HL-60 (cell line): ENCODE measurements at places on chromosomes 4 and X.

GRCh38 chrX:88988796-88989195 is 241.8 kb downstream of the CPXCR1 start:
- no peak for DNase-seq

GRCh38 chr4:93751411-93751810 is 77.1 kb upstream of the ATOH1 start:
- no peak for DNase-seq

- peak; percentile 9 for DNase-seq
These were observed 6.1 kb downstream of the UBQLN2 start for GRCh38 chrX:56569378-56570057.

- DNase-seq, result no peak
These were observed 132.3 kb downstream of the CBR4 start for GRCh38 chr4:168877511-168878491.

GRCh38 chrX:153596981-153597750 is 1.8 kb downstream of the CCNQ start:
- no peak for DNase-seq

DNA sequence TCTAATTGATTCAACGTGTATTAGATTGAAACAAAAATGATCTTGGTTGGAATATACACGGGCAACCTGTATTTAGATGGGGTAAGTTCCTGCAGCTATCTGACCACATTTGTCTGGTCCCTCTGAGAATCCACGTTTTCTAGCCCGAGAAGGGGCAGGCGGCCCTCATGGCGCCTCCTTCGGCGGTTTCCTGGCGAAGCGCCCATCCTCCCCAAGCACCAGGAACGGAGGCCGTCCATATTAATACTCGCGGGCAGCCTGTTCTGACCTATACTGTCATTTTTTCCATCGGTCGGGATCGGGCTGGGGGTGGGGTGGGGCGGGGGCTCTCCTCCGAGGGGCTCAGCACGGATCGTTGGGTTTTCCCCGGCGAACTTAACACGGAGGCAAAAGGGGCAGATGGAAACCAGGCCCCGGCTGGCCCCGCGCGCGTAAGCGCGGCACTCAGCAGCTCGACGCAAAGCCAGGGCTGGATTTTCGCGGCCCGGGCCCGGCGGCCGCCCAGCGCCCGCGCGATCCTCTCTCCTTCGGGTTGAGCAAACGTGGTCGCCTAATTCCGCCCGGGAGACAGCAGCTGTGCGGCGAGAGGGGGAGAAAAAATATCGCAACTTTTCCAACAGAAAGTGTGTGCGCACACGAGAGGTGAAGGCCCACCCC is 77.2 kb upstream of the BCOR start:
- DNase-seq, result peak; percentile 26

DNA sequence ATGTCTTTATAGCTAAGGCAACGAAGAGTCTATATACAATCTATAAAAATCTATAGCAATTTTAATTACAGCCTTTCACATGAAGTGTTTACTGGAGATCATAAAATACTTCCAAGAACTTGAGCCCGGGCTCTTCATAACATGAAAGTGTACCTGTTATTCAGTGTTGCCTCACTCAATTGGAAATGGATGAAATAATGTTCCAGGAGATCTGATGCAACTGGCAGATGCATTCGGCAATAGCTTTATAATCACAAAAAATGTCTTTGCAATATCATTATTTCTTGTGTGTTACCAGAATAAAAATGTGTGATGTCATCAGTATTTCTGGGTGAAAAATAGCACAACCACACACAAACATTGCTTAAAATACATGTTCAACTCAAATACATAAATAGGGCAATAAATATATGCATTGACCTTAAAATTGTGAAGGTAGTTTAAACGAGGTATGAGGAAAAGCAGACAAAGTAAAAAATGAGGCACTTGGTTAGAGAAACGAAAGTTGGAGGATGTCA is 1266.8 kb upstream of the PCDH7 start:
- DNase-seq, result no peak

DNA sequence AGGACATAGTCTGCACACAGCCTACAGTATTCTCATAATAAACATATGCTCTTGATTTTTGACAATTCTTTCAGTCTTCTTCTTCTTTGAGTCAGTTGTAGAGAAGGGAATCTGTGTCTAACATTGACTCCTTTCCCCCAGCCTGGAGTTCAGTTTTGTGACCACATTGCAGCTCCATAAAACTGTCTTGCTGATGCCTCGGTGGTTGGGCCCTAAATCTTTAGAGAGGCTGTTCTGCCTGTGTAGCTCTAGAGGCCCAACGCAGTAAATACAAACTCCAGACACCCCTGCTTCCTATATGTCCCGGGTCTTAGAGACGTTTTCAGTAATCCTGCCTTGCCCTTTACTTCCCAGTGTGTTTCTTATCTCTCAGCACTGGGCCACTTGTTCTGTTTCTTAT is 639.5 kb upstream of the AADAT start:
- no peak for DNase-seq

- no peak for DNase-seq
These were observed 145.0 kb upstream of the LEF1 start for GRCh38 chr4:108313546-108314339.

- DNase-seq, result no peak
These were observed 7.5 kb downstream of the AMER1 start for GRCh38 chrX:64198036-64198435.

DNA sequence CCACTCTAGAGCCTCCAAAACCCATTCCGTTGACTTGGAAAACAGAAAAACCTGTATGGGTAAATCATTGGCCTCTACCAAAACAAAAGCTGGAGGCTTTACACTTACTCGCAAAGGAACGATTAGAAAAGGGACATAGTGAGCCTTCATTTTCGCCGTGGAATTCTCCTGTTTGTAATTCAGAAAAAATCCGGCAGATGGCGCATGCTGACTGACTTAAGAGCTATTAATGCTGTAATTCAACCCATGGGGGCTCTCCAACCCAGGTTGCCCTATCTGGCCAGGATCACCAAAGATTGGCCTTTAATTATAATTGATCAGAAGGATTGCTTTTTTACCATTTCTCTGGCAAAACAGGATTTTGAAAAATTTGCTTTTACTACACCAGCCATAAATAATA is 60.8 kb downstream of the ZNF732 start:
- DNase-seq, result no peak

DNA sequence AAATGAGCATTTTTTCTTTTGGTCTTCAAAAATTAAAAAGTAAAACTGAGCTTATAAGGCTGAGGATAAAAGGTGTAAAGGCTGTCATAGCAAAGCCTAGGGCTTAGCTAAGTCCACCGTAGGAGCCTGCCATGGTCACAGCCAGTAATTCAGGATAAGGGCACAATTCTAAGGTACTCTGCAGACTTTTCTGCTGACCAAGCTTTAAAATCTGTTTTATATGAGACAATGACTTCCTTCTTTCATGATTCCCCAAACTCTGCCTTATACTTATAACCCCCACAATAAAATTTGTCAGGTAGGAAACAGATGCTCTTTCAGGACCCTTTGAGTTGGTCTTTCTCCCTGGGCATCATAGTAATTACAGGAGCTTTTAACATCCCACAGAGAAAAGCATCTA is 138.5 kb downstream of the COL4A6 start:
- DNase-seq, result no peak

DNA sequence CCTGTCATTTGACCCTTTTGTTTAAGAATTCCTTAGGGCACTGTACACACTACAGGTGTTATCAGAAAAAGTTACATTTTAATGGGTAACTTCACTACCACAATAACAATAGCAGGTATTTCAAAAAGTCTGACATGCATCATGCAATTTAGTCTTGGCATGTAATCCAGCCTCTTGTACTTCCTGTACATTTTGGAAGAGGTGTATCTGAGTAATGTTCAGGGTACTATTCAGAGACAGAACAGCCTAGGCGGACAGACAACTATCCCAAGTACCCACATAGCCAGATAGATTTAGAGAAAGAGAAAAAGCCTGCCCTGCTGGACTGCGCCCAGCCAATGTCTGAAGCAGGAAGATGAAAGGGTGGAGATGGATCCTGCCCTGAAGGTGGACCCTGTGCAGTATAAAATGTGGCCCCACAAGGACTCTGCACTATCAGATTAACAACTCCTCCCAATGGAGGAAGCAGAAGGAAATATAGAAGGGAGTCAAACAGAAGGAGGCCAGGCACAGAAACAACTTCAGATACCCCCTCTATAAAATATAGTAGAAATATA is 8.5 kb downstream of the UGT2B7 start:
- DNase-seq, result no peak

DNA sequence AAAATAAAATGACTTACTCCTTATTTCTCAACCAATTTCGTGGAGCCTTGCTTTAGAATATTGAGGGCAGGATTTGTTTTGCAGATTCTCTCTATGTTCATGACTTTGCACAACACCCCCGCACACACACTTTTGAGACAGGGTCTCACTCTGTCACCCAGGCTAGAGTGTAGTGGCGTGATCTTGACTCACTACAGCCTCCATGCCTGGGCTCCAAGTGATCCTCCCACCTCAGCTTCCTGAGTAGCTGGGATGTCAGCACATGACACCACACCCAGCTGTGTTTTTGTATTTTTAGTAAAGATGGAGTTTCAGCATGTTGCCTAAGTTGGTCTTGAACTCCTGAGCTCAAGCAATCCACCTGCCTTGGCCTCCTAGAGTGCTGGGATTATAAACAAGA is 12.0 kb downstream of the CT47C1 start:
- no peak for DNase-seq

- no peak for DNase-seq
These were observed 301.8 kb upstream of the CTSO start for GRCh38 chr4:156255230-156256007.

DNA sequence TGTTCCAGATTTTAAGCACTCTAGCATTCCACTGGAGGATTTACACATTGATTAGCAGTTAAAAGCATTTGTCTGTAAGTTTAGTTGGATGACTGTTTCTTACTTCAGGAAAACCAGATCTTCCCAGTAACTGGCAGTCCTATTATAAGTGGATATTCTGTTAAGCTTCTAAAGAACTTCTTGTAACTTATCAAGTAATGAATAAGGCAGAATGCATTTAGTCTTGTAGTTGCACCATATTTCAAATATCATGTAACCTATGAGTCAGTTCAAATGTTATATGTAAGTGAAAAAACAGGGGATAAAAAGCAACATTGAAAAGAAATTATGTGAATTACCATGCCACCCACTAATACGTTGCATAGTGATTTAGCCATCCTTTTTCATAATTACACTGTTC is 30.2 kb upstream of the TENM3 start:
- no peak for DNase-seq

DNA sequence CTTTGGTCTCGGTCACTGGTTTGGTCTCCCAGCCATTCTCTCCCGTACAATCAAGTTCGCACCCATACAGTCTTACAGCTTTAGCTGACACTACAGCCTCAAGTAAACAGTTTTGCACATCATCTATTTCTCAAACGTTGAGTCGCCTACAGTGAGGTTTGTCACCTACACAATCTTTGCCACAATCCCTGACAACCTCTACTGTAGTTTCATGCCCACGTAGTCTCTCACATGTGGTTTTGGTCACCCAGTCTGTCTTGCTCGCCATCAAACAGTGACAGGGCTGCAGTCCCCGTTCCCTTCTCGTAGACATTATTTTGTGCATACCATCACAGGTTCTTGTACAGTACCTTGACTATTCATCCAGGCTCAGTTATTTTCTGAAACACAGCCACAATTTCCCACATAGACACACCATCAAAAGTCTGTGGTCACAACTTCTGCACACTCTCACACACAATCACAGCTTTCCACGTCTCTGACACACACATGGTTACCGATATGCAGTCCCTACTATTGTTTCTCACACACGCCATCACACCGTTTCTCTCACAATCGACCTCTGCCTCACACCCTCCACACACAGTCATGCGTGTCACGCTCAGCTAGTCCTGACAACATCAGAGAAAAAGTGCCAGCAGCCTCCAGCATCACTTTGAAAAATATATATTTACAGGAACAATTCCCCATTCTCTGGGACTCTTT is 5.3 kb upstream of the CFP start:
- no peak for DNase-seq

GRCh38 chr4:141309874-141310273 is 89.2 kb downstream of the ZNF330 start:
- no peak for DNase-seq

DNA sequence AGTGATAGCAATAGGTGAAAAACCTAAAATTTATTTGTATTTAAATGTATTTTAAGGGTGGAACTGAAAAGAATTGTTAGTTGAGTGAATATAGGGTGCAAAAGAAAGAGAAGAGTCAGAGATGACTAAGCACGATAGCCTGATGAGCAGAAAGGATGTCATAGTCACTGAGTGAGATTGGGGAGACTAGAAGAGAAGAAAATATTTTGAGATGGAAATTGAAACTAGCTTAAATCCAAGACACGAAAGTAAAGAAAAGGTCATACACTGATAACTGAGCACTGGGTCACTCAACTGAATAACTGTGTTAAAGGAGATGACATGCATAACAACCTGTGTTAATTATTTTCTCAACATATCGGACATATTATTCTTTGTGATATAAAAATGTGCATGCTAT is 55.5 kb downstream of the SPANXN4 start:
- no peak for DNase-seq

GRCh38 chr4:35052546-35052945 is 1191.8 kb downstream of the ARAP2 start:
- DNase-seq, result no peak

- DNase-seq, result no peak
These were observed 1.9 kb upstream of the VEGFC start for GRCh38 chr4:176794651-176795050.

DNA sequence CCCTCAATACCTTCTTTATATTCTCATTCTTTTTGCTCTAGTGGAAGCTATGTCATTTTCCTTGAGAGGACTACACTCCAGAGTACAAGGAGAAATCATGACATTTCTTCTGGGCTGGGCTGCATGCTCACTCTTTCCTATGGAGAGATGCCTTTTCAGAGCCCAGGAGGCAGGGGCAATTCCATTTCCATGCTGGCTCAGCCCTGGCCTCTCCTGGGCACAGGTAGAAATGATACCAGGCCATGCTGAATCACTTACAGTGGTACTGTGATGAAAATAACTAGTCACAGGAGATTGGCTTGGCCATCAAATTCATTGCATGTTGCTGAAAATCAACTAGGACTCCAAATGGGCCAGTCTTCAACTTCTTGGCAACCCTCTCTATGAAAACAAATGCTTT is 34.0 kb upstream of the PPARGC1A start:
- no peak for DNase-seq

DNA sequence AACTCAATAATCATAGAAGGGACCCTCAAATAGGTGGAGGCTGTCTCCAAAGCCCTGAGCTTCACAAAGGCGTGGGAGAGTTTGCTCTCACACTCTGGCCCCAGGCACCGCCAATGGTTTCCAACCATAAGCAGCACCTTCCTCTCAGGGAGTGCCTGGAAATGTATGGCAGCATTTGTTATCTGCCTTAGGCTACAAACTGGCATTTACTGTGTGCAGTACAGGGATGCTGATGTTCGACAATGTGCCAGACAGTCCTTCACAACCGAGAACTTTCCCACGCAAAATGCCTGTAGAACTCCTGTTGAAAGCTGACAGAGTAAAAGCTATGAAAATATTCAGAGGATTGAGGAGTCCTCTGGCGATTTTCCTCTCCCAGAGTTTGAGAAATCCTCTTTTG is 55.7 kb upstream of the CDKN2AIP start:
- DNase-seq, result no peak
